ENCODE measurements at places on chromosomes 3 and 15. TPM values are rescaled to one million over a fixed set of nuclear protein-coding genes. Genes with fewer than 3 reads are reported as not detected.

DNA sequence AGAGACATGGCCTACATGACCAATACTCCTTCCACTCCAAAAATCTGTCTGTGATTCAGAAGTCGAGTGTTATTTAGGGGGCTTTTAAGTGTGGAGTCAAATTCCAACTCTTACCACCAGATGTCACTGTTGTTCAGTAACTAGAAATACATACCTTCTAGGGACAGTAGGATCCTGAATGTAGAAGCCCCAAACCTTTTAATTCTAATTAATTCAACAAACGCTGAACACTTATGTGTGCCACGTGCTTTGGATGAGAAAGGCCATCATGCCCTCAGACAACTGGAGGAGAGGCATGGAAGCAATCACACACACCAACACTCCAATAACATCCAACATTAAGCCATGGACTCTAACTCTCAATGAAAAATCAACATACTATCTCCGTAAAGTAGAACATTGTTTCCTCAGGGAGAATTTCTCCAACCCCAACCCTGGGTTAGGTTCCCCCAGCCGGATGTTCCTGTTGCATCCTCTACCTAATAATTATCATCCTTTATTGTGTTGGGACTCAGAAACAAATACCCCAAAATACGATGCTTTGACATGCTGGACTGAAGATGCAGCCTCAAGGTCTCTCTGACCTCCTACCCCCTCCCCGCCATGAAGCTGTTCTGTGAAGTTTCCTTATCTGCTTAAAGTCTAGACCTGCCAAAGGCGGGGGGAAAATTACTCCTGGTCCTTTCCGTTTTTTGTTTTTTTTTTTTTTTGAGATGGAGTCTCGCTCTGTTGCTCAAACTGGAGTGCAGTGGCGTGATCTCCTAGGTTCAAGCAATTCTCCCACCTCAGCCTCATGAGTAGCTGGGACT lies 8.0 kb upstream of the CCDC13 start:
- peaks cover 25% of the 10 kb centered on the region for H3K36me3 ChIP-seq
- H3K4me1 ChIP-seq, result peaks cover 10% of the 10 kb centered on the region
- H3K4me3 ChIP-seq, result no peak overlapping the region
- no peak overlapping the region for H3K27ac ChIP-seq
- H3K27me3 ChIP-seq, result no peaks in the 10 kb centered on the region

DNA sequence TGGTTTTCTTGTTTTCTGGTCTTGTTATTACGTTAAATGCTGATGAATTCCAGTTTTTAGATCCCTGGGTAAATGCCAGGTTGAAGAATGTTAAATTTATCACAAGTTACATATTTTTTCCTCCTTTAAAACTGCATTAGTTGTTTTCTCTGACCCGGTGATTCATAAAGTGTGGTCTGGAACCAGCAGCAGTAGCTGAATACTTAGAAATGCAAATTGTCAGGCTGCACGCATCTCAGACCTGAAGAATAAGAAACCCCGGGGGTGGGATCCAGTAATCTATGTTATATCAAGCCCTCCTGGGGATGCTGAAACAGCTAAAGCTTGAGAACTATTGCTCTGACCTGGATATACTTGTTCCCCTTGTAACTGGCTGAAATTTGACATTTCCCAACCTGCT lies 69.1 kb downstream of the PEX5L start:
- no peak overlapping the region for H3K27ac ChIP-seq
- no peaks in the 10 kb centered on the region for H3K4me1 ChIP-seq
- H3K36me3 ChIP-seq, result no peaks in the 10 kb centered on the region
- no peak overlapping the region for H3K4me3 ChIP-seq

DNA sequence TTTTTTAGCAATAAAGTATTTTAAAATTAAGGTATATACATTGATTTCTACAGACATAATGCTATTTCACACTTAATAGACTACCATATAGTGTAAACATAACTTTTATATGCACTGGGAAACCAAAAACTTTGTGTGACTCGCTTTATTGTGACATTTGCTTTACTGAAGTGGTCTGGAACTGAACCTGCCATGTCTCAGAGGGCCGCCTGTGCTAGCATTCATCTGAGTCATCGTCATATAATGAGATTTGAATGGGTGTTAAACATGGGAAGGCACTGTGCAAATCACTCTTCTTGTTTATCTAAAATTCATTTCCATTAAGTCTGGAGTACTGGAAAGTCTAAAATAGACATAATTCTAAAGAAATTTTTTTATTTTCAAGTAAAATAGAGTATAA lies 12.9 kb downstream of the EIF2AK4 start:
- H3K27me3 ChIP-seq, result no peaks in the 10 kb centered on the region
- H3K4me3 ChIP-seq, result no peak overlapping the region
- no peaks in the 10 kb centered on the region for H3K4me1 ChIP-seq

DNA sequence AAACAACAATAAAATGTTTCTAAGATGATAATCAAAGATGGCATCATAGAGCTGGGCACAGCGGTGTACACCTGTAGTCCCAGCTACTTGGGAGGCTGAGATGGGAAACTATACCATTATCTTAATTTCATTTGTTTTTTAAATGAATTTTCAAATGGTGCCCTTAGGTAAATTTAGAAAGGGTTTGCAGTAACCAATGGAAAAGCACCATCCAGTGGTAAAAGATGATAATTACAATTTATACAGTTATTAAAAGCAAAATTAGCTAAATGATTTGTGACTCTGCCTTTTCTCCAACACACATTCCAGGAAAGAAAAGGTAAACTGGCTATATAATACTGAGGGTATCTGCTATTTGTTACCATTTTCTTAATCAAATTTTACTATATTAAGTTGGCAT lies 14.4 kb upstream of the ANKRD28 start:
- peaks cover 7% of the 10 kb centered on the region for H3K4me1 ChIP-seq
- no peaks in the 10 kb centered on the region for H3K36me3 ChIP-seq
- no peak overlapping the region for H3K4me3 ChIP-seq
- H3K27me3 ChIP-seq, result no peaks in the 10 kb centered on the region
- no peak overlapping the region for H3K27ac ChIP-seq

- DNase-seq, result no peak
- H3K27me3 ChIP-seq, result no peaks in the 10 kb centered on the region
- no peaks in the 10 kb centered on the region for H3K4me1 ChIP-seq
- no peak overlapping the region for H3K27ac ChIP-seq
- no peak overlapping the region for H3K4me3 ChIP-seq
Measured at GRCh38 chr15:97099040-97099439, 768.5 kb downstream of the NR2F2 start.

- no peak overlapping the region for H3K4me3 ChIP-seq
- no peaks in the 10 kb centered on the region for H3K4me1 ChIP-seq
- H3K27ac ChIP-seq, result no peak overlapping the region
- no peak for DNase-seq
- H3K36me3 ChIP-seq, result no peaks in the 10 kb centered on the region
Measured at GRCh38 chr3:187336322-187336721, 31.9 kb upstream of the RTP4 start.

GRCh38 chr15:41655716-41656115 lies 4.5 kb upstream of the MGA start:
- H3K27me3 ChIP-seq, result no peaks in the 10 kb centered on the region
- no peak overlapping the region for H3K27ac ChIP-seq
- DNase-seq, result no peak

DNA sequence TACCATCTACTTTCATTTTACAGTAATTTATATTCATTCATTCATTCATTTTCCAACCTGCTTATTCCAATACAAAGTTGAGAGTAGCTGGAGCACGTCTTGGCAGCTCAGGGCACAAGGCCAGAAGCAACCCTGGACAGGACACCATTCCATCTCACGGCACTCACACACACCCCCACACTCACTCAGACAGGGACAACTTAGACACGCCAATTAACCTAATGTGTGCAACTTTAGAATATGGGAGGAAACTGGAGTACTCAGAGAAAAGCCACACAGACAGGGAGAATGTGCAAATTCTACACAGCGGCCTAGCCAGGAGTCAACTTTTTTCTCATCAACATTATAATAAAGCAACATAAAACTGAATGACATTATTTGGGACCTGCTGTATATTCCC lies 46.7 kb downstream of the IGF2BP2 start:
- no peak for DNase-seq
- H3K4me1 ChIP-seq, result no peaks in the 10 kb centered on the region
- no peaks in the 10 kb centered on the region for H3K27me3 ChIP-seq
- no peaks in the 10 kb centered on the region for H3K36me3 ChIP-seq
- H3K27ac ChIP-seq, result no peak overlapping the region
- no peak overlapping the region for H3K4me3 ChIP-seq

DNA sequence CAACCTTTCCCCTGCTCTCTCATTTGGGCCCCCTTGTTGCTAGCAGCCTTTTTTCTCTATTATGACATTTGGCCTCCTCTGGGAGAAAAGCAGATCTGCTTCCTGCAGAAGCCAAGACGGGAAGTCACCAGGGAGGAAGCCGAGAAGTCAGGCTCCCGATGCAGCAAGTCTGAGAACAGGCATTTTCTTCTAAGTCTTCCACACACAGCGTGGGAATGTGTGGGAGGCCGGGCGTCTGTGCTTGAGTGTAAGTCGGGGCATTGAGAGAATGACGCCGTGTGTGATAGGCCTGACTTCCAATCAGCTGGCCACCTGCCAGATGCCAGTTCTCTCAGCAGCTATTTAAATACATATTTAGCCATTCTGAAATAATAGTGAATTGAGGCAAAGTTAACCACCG lies 75.8 kb upstream of the FAM98B start:
- peaks cover 8% of the 10 kb centered on the region for H3K4me1 ChIP-seq
- H3K27ac ChIP-seq, result no peak overlapping the region
- no peaks in the 10 kb centered on the region for H3K36me3 ChIP-seq
- peak; percentile 81 for DNase-seq

DNA sequence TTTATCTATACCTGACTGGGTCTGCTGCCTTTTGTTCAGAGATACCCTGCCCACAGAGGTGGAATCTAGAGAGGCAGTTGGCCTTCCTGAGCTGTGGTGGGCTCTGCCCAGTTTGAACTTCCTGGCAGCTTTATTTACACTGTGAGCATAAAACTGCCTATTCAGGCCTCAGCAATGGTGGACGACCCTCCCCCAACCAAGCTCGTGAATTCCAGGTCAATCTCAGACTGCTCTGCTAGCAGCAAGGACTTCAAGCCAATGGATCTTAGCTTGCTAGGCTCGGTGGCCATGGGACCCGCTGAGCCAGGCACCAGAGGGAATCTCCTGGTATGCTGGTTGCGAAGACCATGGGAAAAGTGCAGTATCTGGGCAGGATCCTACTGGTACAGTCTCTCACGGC lies 270.2 kb downstream of the CADM2 start:
- no peak for DNase-seq
- H3K27ac ChIP-seq, result no peak overlapping the region
- H3K4me1 ChIP-seq, result no peaks in the 10 kb centered on the region
- no peaks in the 10 kb centered on the region for H3K27me3 ChIP-seq
- no peak overlapping the region for H3K4me3 ChIP-seq

GRCh38 chr3:100352296-100353231 lies 18.0 kb downstream of the NIT2 start:
- H3K4me3 ChIP-seq, result no peak overlapping the region
- H3K4me1 ChIP-seq, result no peaks in the 10 kb centered on the region
- H3K36me3 ChIP-seq, result peaks cover 74% of the 10 kb centered on the region
- DNase-seq, result no peak
- H3K27ac ChIP-seq, result no peak overlapping the region

DNA sequence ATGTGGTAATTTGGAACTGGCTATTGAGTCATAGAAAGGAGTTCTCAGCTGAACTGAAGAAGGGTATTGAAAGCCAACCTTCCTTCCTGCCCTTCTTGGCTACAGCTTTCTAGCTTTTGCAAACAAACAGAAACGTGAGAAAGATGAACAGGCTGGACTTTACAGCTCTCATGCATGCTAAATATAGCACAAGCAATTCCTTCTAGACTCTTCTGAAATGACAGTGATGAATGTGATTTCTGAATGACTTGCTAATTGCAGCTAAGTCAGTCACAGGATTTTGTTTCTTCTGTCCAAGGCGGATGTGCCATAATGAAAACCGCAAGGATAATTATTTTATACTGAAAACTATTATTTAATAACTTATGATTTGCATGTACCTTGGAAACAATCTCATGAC lies 36.3 kb downstream of the BCHE start:
- H3K27ac ChIP-seq, result no peak overlapping the region
- H3K27me3 ChIP-seq, result no peaks in the 10 kb centered on the region
- H3K4me3 ChIP-seq, result no peak overlapping the region
- no peak for DNase-seq

DNA sequence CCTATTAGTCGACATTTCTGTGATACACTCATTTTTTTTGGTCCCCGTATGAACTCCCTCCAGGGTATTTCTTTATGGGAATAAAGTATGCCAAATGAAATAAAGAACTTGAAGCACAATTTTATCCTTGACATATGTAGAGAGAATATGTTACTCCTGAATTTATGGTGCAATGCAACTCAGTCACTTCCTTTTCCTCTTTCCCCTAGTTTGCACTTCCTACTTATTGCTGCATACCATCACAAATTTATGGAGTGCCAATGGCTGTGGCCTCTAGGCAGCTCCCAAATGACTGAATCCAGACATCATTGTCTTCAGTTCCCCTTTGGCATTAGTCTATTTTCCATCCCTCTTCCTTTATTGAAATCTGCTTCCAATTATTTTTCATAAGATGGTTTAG lies 403.5 kb downstream of the FHIT start:
- H3K36me3 ChIP-seq, result no peaks in the 10 kb centered on the region
- no peaks in the 10 kb centered on the region for H3K27me3 ChIP-seq
- H3K4me3 ChIP-seq, result no peak overlapping the region
- H3K4me1 ChIP-seq, result no peaks in the 10 kb centered on the region
- no peak overlapping the region for H3K27ac ChIP-seq
- no peak for DNase-seq

GRCh38 chr3:94307588-94307987 lies 244.7 kb downstream of the NSUN3 start:
- no peak overlapping the region for H3K4me3 ChIP-seq
- no peaks in the 10 kb centered on the region for H3K36me3 ChIP-seq
- no peak for DNase-seq
- H3K27me3 ChIP-seq, result no peaks in the 10 kb centered on the region

GRCh38 chr15:89494031-89494430 lies 2.4 kb downstream of the RHCG start:
- no peak overlapping the region for H3K27ac ChIP-seq
- H3K4me1 ChIP-seq, result peaks cover 11% of the 10 kb centered on the region
- no peak overlapping the region for H3K4me3 ChIP-seq
- peak; percentile 43 for DNase-seq

- DNase-seq, result no peak
- H3K27ac ChIP-seq, result no peak overlapping the region
- no peaks in the 10 kb centered on the region for H3K4me1 ChIP-seq
- no peaks in the 10 kb centered on the region for H3K27me3 ChIP-seq
Measured at GRCh38 chr3:8210882-8211341, 290.7 kb upstream of the LMCD1 start.

GRCh38 chr15:41561777-41562145 lies 2.7 kb downstream of the TYRO3 start:
- H3K27me3 ChIP-seq, result no peaks in the 10 kb centered on the region
- no peak for DNase-seq
- H3K4me1 ChIP-seq, result peaks cover 48% of the 10 kb centered on the region
- H3K27ac ChIP-seq, result no peak overlapping the region
- H3K4me3 ChIP-seq, result no peak overlapping the region

The CPB1 gene
- not detected for total RNA-seq
